ENCODE measurements at places on chromosomes 1 and 21.

DNA sequence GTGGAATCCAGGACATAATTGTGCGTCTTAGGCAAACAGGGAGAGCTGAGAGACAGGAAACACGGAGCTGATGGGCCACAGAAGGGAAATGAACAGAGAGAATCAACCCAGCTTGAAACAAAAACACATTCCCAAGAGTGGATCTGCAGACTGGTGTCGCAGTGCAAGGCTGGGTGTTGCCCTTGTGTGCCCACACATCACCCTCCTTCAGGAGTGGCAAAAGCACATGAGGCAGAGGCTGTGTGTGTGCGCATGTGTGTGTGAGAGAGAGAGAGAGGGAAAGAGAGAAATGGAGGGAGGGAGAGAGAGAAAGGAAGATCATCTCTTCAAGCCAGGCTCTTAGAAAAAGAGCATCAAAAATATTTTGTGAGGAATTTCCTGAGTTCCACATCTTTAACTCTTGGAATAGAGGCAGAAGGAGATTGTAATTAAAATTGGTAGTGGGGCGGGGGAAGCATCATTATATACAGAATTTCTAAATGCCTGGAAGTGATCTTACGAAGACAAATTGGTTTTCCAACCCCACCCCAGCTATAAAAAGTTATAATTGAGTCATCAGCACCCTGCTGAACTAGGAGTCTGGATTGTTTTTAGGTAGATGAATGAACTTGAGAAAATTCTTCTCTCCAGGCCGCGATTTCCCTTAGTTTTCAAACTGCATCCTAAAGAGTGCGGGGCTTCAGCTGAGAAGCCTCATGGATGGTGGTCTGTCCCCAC lies 480.7 kb downstream of the NPHP4 start:
- no peak for DNase-seq

DNA sequence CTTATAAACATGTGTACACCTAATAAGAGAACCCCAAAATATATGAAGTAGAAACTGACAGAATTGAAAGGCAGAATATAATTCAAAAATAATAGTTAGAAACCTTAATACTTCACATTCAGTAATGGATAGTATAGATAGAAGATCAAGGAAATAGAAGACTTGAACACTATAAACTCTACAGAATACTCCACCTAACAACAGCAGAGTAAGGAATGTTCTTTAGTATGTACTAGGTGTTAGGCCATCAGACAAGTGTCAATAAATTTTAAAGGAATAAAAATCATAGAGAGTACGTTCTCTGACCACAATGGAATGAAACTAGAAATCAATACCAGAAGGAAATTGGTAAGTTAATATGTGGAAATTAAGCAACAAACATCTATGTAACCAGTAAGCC lies 16.6 kb downstream of the ZNF644 start:
- DNase-seq: no peak

- no peak for DNase-seq
These were observed 5.5 kb downstream of the TRMT1L start for GRCh38 chr1:185151215-185151614.

DNA sequence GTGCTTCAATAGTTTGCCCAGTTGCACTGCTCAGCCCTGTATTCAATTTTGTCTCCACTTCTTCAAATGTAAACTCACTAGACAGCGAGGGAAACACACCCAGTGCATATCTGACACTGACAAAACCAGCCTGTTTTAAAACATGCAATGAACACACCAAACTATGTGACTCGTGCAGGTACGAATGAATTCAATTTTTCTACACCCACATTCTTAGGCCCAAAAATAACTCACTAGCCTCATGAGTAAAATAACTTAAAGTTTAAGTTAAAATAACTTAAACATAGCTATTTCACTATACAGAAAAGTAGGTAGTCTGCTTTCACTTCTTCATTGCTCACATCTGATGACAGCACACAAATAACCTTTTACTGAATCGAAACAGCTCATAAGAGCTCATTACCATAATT lies 21.1 kb downstream of the TTC13 start:
- DNase-seq: no peak

DNA sequence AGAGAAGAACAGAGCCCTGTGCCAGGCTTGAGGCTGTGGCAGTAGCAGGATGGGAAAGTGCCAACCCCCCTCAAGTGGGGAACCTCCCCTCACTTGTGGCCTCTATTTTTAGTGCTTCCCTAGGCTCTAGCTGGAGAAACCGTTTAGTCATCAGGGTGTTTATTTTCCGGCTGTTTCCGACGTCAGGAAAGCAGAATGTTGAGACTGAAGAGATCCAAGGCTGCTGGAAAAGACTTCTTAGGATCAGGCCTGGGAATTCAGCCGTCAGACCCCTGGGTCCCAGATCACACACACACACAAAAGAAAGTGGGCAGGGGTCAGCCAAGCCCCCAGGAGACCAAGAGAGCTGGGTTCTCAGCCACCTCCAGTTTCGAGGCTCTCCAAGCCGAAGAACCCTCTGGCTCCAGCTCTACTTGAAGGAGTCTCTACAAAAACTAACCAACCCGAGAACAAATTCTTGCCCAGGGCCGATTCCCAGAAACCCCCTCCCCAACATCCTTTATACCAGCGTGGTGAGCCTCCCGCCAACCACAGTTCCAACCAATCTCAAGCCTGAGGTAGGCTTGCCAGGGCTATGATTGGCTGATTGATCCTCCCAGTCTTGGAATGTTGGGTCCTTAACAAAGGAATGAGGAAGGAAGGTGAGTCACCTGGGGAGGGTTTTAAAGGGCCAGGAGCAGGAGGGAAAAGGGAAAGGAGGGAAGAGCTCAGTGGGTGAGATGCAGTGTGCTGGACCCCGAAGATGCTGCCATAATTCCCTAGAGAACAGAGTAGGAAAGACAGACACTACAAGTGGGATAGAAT lies 2.5 kb upstream of the MEF2D start:
- DNase-seq: peak; percentile 92

DNA sequence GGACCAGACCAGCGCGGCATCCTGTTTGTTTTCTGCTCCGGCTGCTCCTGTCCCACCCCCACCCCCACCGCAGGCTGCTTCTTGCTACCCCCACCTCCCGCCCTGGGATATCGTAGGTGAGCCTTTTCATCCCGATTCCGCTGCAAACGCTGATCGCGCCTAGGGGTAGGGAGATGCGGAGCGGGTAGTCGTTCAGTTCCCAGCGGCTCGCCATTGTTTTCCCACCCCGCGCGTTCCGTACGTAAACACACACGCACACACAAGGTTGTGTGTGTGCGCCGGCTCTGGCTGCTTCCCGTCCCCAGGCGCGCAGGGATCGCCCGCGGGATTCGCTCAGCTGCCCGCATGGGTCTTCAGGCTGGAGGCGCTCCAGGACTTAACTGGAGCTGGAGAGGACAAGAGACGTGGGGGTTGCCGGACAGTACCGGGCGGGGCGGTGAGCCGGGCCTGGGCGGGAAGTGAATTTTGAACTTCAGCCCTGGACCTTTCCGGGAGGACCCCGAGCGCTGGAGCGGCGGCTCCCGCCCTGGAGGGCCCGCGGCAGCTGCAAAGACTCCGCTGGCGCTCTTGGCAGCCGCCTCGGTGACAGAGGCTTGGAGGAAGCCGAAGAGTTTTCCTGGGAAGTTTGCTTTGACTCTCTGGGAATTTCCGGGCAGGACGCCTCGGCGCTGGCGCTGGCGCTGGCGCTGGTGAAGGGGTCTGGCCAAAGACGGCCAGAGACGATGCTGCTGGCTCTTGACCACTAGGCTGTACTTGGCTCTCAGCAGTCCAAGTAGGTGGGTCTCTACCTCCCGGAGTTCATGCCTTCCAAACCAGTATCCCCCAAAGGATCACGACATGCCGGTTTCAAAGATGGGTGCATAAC lies 1.6 kb downstream of the SOX13 start:
- DNase-seq: peak; percentile 88

- no peak for DNase-seq
These were observed 1.1 kb upstream of the SERBP1 start for GRCh38 chr1:67431156-67431765.

DNA sequence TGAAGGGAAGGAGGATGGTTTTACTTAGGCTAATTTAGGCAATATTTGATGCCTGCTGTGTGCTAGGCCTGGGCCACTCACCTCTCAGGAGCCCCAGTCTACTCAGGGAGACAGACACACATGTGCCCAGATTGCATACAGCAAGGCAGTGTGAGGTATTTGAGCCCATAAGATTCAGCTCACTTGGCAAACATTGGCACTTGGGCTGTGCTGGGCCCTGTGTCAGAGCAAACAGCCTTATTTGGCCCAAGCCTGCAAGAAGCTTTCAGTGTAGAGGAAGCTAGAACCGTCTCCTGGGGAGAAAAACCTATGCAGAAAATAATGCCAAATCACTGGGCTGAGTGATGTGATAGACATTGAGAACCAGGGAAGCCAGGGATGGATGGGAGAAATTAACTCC lies 3.9 kb upstream of the SYNC start:
- DNase-seq: no peak

DNA sequence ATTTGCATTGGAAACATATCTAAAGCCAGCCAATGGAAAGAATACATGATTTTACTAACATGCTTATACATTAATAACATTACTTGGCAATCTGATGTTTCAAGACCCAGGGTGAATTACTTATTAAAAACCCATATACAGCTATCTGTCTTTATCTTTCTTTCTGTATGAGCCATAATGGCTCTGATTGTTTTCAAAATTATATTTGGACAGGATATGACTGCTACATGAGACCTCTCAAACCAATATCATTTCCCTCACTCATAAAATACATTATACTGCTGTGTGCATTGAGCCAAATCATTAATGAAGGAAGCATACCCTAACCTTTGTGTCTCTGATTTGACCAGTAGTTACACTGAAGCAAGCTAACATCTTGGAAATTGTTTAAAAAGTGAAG lies 205.9 kb upstream of the DPYD start:
- DNase-seq: no peak

- peak; percentile 50 for DNase-seq
These were observed 1.2 kb downstream of the TUT4 start for GRCh38 chr1:52551507-52552235.

DNA sequence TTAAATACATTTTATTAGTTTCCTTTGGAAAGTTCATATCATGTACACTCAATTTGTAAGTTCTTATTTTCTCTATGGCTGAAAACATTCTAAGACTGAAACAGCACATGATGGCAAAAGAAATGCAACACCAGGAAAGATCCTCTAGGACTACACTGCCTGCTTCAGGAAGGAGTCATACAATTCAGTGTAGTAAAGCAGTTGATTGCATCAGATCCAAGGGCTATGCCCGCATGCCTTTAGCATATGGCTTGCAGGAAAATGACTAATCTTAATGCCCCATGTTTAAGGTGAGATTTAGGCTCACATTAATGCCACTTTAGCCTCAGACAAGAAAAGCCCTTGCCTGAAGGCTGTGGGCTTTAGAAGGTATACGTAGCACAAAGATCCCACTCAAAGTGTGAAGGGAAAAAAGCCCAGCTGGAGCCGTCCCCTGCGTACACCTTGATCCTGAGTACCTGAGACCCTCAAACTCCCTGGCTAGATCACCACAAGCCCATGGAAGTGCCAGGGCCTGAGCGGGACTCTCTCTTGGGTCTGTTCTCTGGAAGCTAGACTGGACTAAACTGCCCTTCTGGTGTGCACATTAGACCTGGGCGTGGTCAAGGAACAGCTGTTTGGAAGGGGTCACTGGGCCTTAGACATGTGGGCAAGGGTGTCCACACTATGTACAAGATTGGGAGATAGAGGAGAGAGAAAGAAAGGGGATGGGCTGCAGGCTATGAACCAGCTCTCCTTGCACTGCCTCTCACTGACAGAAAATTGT lies 52.9 kb downstream of the ESRRG start:
- peak; percentile 22 for DNase-seq

DNA sequence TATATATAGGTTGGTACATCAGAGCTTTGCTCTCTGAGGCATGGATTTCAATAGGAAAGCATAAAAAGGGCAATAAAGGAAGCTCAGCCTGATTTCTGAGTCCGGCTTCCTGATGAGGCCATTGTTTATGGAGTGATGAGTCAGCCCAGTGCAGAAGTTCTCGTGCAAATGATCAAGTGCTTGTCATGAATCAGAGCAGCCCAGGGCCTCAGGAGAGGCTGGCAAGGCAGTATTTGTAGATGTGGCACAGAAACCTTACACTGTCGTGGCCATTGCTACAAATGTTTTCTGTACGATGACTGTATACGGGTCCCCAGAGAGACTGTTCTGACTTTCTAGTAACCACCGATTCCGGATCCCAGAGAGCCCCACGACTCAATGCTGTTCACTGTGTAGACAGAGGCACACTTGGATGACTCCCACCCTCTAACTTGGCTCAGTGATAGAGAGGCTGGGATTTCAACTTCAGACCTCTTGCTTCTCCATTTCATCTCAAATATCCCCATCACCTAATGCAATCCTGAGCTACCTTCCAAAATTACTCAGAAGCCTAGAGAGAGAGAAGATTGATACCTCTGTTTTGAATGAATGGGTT lies 26.8 kb downstream of the UMODL1 start:
- DNase-seq: peak; percentile 85
